ENCODE measurements at places on chromosomes 16 and 17. TPM values are rescaled to one million over a fixed set of nuclear protein-coding genes. Genes with fewer than 3 reads are reported as not detected.

DNA sequence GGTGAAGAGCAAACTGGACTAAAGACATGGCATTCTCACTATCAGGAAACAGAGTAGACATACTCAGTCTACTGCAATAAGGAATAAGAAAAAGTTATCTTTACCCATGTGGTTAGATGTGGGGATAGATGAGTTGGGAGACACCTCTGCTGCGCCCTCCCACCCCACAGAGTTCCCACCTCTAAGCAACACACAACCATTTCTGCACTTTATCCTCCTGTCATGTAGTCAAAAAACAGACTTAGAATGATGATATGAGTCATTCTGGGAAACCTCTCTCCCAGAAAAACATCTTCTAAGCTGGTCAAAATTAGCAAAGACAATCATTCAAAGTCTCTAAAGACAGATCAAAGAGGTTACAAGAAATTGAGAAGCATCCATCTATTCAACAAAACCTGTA is 94.9 kb downstream of the CACNG1 start:
- no peak overlapping the region for H3K27ac ChIP-seq
- no peak for DNase-seq
- peaks cover 6% of the 10 kb centered on the region for H3K36me3 ChIP-seq

DNA sequence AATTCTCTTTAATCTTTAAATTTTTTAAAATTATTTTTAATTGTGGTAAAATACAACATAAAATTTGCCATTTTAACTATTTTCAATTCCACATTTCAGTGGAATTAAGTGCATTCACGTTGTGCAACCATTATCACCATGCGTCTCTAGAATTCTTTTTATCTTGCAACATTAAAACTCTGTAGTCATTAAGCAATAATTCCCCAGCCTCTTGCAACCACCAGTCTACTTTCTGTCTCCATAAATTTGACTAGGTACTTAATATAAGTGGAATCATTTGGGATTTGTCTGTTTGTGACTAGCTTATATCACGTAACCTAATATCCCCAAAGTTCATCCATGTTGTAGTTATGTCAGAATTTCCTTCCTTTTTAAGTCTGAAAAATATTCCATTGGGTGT is 79.1 kb downstream of the TAOK1 start:
- H3K36me3 ChIP-seq: peaks cover 23% of the 10 kb centered on the region
- H3K4me3 ChIP-seq: no peak overlapping the region
- DNase-seq: no peak
- H3K27me3 ChIP-seq: no peaks in the 10 kb centered on the region
- H3K27ac ChIP-seq: no peak overlapping the region
- H3K4me1 ChIP-seq: no peaks in the 10 kb centered on the region

GRCh38 chr17:38558728-38559050 is 47.1 kb downstream of the SRCIN1 start:
- H3K27me3 ChIP-seq: peaks cover 70% of the 10 kb centered on the region
- H3K27ac ChIP-seq: no peak overlapping the region
- H3K36me3 ChIP-seq: no peaks in the 10 kb centered on the region
- no peak for DNase-seq
- peaks cover 2% of the 10 kb centered on the region for H3K4me1 ChIP-seq
- H3K4me3 ChIP-seq: no peak overlapping the region

DNA sequence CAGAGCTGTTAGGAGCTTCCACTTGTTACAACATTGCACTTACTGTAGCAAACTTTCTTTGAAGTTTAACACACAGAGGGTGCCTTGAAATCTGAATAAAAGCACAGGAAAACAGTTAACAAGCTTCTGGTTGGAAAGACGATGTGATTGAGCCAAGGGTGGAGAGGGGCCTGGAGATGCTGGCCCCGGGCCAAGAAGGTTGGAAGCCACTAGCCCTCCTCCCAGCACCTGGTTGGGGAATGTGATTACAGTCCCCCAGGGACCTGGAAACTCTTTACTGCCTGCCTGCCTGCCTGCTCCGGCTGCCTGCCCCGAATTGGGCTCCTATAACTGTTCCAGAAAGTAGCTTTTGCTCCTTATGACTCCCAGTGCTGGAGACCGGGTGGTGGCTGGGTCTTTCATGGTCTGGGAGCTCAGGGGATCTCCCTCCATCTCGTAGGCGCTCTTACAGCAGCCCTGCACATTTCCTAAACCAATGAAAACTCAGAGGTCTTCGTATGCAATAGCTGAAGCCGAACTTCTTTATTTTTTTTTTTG is 48.0 kb upstream of the ZFHX3 start:
- H3K4me3 ChIP-seq: no peak overlapping the region
- H3K36me3 ChIP-seq: no peaks in the 10 kb centered on the region
- no peaks in the 10 kb centered on the region for H3K27me3 ChIP-seq
- no peak for DNase-seq

GRCh38 chr17:2932946-2933345 is 130.5 kb downstream of the OR1D5 start:
- H3K36me3 ChIP-seq: no peaks in the 10 kb centered on the region
- no peak overlapping the region for H3K4me3 ChIP-seq
- no peak overlapping the region for H3K27ac ChIP-seq
- no peak for DNase-seq
- H3K27me3 ChIP-seq: no peaks in the 10 kb centered on the region

GRCh38 chr17:67751101-67752074 is 33.7 kb downstream of the NOL11 start:
- H3K4me3 ChIP-seq: no peak overlapping the region
- H3K27ac ChIP-seq: no peak overlapping the region
- DNase-seq: no peak
- peaks cover 22% of the 10 kb centered on the region for H3K36me3 ChIP-seq
- H3K4me1 ChIP-seq: no peaks in the 10 kb centered on the region

- DNase-seq: peak; percentile 28
- no peaks in the 10 kb centered on the region for H3K27me3 ChIP-seq
- no peak overlapping the region for H3K27ac ChIP-seq
- no peak overlapping the region for H3K4me3 ChIP-seq
- H3K4me1 ChIP-seq: peaks cover 3% of the 10 kb centered on the region
- H3K36me3 ChIP-seq: peaks cover 4% of the 10 kb centered on the region
Measured at GRCh38 chr17:46097497-46097896, 95.7 kb downstream of the KANSL1 start.

- H3K4me3 ChIP-seq: no peak overlapping the region
- peaks cover 34% of the 10 kb centered on the region for H3K36me3 ChIP-seq
- H3K27ac ChIP-seq: no peak overlapping the region
- no peaks in the 10 kb centered on the region for H3K27me3 ChIP-seq
- DNase-seq: no peak
- H3K4me1 ChIP-seq: peaks cover 2% of the 10 kb centered on the region
Measured at GRCh38 chr17:77191244-77191643, 50.5 kb downstream of the SEC14L1 start.

KIF22 gene
- polyA plus RNA-seq: 65.1 TPM

KRT33A gene
- polyA plus RNA-seq: not detected

WNK4 gene
- polyA plus RNA-seq: 15.1 TPM

EVPLL gene
- not detected for polyA plus RNA-seq

SYT17 gene
- polyA plus RNA-seq: not detected
